ENCODE measurements at places on chromosomes 2 and 18.

DNA sequence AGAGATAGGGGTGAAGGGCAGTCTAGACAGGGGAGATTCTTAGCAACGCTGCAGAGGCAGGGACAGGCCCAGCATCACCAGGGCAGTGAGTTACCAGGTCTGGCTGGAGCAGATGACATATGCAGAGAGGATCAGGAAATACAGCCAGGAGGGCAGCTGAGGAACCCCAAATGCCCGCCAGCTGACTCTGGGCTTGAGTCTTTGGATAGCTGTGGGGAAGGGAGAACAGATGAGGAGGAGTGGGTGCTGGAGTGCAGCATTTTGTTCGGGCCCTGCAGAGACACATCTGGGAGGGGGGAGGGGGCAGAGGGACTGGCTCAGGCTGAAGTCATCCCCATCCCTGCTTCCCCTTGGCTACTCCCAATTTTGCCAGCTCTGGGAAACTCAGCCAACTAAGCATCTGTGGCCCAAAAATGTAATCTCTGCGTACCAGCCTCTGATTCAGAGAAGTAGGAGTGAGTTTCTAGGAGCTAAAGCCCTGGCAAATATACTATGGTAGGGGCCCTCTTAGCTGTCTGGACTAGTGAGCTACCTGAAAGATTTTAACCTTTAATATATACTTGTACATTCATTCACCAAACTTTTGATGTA is 214.5 kb downstream of the ZBTB7C start:
- DNase-seq = no peak

DNA sequence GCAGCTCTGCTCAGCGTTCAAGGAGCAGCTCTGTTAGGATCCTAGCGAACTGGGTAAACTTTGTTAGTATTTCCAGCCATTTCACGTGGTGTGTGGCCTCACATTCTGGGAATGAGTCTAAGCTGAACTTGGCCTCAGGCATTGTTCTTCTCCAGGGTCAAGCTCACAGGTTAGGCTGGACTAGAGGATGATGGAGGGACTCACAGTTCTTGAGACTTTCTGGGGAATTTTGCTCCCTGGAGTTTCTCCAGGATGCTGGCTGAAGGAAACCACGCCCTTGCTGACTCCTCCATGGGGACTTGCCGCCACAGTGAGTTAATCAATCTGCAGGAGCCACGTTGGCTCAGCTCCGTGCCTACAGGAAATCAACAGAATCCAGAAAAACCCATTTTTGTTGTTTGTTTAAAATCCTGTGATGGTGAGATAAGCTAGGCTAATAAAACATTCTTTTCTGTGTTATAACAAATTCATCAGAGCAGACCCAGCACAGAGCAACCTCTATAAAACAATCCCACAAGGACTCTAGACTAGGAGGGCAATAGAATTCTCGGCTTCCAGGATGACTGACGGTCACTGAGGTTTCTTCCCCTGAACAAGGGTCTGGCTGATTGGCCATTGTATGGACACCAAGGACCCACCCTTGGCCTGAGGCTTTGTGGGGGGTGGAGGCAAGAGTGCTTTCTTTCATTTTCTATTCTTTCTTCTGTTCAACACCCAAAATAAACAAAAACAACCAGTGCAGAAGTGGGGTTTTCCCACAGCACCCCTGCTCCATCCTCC is 12.6 kb downstream of the CNDP1 start:
- no peak for DNase-seq

GRCh38 chr2:140658760-140659692 is 1471.8 kb downstream of the LRP1B start:
- no peak for DNase-seq

DNA sequence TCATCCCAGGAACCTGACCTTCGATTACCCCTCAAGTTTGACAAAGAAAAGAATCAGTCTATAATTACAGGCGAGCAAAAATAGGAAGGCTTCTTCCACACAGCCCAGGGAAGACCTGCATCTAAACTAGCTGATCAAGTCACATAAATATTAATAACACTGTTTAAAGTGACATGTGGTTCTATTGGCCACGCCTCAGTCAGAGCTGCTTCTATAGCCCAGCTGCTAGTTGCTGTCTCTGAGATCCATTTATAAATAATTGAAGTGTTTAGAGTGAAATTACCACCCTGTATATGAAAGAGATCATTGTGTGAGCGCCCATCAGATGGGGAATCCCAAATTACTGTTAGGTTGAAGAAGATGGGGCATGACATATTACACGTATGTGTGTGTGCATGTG is 426.0 kb downstream of the CDH2 start:
- DNase-seq = no peak

- no peak for DNase-seq
Observed at GRCh38 chr2:138658187-138658894, 121.8 kb downstream of the NXPH2 start.

GRCh38 chr18:49632588-49632987 is 70.7 kb downstream of the LIPG start:
- no peak for DNase-seq

GRCh38 chr2:158414538-158414937 is 42.0 kb downstream of the CCDC148 start:
- DNase-seq = no peak

GRCh38 chr18:21364471-21364870 is 122.4 kb downstream of the GREB1L start:
- no peak for DNase-seq

DNA sequence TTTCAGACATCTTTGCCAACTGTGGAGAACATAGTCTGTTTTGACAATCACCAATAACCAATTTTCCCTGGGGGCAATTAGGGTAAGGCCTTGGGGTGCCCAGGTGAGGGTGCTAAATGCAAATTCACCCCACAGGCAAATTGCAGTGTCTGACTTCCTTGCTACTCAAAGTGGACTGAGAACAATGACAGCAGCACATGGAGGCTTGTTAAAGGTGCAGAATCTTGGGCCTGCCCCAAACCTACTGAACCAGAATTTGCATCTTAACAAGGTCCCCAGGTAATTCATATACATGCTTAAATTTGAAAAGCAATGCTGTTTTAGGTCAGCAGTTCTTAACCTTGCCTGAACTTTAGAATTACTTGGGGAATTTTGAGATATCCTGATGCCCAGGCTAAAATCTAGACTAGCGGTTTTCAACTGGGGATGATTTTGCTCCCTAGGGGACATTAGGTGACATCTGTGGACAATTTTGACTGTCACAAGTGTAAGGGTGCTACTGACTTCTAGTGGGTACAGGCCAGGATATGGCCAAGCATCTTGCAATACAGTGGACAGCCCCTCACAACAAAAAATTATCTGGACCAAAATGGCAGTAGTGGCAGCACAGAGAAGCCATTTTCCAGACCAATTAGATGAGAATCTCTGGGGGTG is 80.2 kb upstream of the GCFC2 start:
- no peak for DNase-seq

DNA sequence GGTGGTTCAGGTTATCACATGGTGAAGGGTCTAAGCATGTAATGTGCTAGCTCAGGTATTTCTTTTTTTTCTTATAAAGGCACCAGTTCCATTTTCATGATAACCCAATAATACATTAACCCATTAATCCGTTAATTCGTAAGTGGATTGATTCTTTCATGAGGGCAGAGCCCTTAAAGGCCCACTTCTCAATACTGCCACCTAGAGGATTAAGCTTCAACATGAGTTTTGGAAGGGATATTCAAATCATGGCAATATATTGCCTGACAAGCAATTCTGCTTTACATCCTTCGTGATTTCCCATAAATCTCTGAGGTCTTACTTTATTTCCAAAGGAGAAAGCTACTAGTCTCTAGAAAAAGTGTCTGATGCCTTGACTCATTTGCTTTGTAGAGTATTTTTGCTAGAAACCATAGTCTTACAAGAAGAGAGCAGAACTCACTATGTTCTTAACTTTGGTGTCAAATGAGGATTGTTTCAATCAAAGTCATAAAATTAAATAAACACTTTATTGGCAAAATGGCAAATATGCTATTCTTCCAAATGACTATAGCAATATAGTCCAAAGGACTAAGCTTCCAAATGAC is 271.3 kb downstream of the KCNS3 start:
- peak; percentile 68 for DNase-seq

GRCh38 chr18:74644713-74645112 is 47.0 kb downstream of the ZNF407 start:
- no peak for DNase-seq

DNA sequence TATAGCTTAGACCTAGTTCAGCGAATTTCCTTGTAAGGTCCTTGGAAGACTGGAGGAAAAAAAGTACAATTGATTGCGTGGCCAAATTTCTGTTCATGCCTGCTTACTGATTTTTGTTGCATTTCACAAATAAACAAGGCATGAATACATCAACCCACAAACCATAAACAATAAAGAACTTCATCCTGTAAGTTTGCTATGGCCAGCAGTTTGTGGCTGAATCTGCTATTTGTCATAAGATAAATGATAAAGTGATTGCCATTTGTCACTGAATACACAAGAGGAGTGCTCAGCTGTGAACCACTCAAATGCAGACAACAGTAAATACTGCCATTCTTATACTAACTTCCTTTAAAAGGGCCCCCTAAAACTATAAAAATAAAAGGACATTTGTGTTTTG is 259.5 kb downstream of the CCDC178 start:
- DNase-seq = no peak

DNA sequence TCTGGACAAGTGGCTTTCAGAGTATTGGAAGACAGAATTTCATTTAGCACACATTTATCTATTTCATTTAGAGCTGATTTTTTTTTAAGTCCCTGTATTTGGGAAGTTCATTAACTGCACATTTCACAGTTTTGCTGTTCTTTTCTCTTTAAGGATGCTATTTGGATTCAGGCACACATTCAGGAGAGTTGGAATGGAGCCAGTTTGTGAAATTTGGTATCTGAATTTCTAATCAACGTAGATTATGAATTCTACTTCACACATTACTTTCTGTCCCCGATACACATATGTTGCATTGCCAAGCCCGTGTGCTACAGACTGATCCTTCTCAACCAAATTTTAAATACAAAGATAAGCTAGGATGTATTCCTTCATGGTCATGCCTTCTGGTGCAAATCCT is 503.9 kb downstream of the IRS1 start:
- no peak for DNase-seq

- DNase-seq = no peak
Observed at GRCh38 chr2:219731173-219731572, 103.7 kb downstream of the SLC4A3 start.

GRCh38 chr2:41720331-41721251 is 327.2 kb upstream of the PKDCC start:
- peak; percentile 75 for DNase-seq

- DNase-seq = no peak
Observed at GRCh38 chr2:31166925-31167324, 28.7 kb upstream of the GALNT14 start.

DNA sequence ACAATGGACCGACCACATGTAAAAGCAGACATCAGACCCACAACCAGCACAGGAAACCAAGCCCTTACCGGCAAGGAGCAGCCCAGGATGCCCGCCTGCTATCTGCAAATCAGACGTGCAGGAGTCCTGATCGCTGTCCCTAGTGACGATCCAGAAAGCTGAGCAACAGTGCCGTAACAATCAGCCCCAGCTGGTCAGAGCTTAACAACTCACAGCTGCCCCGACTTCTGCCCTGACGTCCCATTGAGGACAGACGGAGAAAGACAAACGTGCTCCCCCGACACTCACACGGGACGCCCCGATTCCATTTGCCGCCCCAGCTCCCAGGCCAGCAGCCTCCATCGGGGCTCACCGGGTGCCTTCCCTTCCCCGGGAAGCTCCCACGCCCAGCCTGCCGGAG is 39.8 kb upstream of the PXDN start:
- DNase-seq = no peak

DNA sequence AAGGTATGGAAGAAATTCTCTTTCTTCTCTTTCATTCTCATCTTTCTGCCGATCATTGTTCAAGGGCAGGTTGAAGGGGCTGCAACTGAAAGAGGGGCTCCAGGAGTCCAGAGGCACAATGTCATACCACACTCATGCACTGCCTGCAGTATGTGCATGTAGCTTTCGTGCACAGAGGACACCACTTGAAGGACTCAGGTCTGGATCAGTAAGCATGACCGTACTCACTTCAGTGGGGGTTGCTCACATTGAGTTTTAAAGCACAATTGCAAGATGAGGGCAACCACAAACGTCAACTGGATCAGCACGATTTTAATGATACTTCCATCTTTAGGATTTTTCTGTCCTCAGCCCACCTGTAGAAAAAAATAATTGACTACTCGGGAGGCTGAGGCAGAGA is 84.6 kb downstream of the SP3 start:
- DNase-seq = no peak

DNA sequence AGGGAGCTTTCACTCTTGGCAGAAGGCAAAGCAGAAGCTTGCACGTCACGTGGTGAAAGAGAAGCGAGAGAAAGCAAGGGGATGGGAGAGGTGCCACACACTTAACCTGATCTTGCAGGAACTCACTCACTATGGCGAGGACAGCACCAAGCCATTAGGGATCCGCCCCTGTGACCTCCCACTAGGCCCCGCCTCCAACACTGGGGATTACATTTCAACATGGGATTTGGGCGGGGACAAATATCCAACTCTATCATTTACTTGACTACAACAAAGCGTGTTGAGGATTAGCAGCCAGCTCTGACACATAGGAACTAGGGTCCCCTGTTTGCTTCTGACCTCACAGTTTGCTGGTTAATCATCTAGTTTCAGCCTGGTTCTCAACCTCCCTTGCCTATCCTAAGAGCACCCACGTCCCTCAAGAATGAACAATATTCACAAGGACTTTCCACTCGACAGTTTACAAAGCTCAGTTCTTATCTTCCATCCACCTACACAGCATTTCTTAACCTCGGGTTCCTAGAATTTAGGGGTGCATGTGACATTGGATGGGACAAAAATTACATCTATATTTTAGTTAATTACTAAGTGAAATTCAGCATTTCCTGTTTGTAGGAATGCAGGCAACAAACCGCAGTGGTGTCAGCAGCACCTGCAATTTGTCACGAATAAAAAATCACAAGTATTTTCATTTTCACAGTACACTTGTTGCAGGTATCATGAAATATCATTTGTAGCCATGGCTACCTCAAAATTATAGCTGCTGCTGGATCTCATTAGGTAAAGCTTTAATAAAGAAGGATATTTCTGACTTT is 36.0 kb downstream of the LBH start:
- DNase-seq = peak; percentile 10

DNA sequence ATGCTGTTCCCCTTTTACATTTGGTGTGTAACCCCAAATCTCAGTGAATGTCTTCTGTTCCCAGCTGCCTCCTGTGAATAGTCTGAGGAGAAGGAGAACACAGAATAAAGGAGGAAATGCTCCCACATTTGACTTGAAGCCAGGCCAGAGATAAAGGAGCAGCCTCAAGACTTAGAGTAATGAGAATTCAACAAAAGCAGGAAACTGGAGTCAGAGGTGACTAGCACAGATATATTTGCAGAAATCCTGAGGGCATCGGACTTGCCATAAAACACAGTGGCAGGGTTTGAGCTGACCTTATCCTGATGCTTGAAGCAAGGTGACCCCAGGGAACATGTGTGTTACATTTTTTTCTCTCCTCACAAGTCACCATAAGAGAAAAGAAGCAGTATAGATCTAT is 291.4 kb upstream of the RND3 start:
- DNase-seq = peak; percentile 23

GRCh38 chr2:119427756-119428155 is 3.9 kb upstream of the TMEM37 start:
- no peak for DNase-seq
